ENCODE measurements at places on chromosomes 11 and 22.

GRCh38 chr22:17117400-17117799 lies 3.8 kb downstream of the TMEM121B start:
- DNase-seq, result no peak

GRCh38 chr22:46596819-46597218 lies 23.4 kb upstream of the GRAMD4 start:
- DNase-seq, result no peak

DNA sequence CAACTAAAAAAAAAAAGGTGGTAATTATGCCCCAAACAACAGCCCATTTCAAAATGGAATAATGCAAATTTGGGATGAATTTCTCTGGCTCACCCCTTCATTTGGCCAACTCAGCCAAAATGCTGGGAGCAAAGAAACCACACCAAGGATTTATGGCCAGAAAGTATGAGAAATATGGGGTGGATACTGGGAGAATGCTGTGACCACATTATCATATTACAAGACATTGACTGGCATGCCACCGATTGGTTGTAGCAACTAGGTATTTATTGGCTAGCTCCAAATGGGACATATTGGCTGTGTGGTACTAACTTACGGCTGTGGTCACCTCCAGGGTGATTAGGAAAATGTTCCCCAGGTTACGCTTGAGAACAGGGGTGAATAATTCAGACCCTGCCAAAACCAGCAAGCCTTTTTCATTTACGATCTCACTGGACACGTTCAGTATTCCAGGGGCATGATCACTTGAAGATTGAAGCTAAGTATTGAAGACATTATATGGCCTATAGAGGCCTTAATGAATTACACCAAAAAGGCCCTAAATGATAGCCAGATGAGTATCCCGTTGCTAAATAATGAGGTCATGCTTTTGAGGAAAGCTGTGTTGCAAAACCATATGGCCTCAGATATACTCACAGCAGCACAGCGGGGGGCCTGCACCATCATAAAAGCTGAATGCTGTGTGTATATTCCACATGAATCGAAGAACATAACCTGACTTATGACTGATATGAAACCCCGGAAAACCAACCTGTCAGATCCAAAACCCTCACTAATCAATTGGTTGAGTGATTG lies 3.8 kb upstream of the FDX1 start:
- no peak for DNase-seq

- no peak for DNase-seq
These were observed 5.5 kb downstream of the CEP57 start for GRCh38 chr11:95795627-95796295.

GRCh38 chr11:101726988-101727387 lies 143.2 kb upstream of the TRPC6 start:
- no peak for DNase-seq

- no peak for DNase-seq
These were observed 12.7 kb downstream of the DUSP8 start for GRCh38 chr11:1559111-1559951.

GRCh38 chr22:47067911-47068625 lies 305.6 kb downstream of the TBC1D22A start:
- DNase-seq, result no peak

DNA sequence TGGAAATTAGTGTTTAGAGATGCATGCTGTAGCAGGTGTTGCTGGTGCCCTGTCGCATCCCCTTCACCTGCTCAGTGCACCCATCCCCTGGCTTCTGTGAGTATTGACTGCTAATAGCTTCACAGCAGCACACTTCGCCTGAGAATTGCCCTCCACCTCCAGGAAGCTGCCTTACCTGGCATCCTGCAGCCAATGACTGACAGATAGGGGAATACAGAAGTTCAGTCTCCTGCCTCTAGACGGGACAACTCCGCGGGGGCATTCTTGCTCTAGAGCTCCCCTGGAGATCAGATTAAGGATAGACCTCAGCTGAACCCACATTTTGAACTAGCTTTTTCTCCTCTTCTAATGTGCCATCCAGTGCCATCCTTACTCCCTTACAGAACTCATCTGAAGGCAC lies 9.3 kb upstream of the CD3E start:
- DNase-seq, result no peak

- no peak for DNase-seq
These were observed 145.4 kb downstream of the NECTIN1 start for GRCh38 chr11:119583585-119583984.

DNA sequence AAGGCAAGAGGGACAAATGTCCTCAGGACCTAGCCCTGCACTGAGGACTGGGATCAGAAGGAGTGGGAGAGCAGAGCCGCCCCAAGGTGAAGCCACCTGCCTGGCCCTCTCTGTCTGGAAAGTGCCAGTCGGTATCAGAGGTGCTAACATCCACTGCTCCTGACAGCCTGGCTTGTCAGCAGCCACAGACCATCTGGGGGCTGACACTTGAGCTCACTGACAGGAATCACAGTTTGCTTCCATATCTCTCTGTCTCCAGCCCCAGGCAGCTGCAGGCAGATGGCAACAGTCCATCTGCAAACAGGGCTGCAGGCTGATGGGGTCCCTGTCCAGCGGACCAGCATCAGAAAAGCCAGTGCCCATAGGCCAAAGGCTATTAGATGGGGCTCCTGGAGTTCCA lies 5.5 kb downstream of the OPCML start:
- DNase-seq, result no peak

DNA sequence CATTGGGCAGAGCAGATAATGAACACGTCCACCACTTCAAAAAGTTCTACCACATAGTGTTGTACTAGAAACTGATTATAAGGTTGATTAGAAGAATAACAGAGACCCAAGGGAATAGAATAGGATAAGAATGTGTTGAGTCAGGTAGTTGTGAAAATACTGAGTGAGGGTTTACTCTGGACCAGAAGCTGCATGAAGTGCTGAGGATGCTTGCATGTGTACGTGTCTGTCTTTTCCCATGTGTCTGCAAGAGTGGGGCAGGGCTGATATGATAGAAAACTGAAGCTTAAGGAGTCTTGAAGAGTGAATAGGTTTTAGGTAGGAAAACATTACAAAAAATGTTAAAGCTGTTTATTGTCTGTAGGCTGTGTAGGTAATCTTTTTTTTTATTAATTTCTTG lies 20.6 kb downstream of the TRPC6 start:
- DNase-seq, result no peak

DNA sequence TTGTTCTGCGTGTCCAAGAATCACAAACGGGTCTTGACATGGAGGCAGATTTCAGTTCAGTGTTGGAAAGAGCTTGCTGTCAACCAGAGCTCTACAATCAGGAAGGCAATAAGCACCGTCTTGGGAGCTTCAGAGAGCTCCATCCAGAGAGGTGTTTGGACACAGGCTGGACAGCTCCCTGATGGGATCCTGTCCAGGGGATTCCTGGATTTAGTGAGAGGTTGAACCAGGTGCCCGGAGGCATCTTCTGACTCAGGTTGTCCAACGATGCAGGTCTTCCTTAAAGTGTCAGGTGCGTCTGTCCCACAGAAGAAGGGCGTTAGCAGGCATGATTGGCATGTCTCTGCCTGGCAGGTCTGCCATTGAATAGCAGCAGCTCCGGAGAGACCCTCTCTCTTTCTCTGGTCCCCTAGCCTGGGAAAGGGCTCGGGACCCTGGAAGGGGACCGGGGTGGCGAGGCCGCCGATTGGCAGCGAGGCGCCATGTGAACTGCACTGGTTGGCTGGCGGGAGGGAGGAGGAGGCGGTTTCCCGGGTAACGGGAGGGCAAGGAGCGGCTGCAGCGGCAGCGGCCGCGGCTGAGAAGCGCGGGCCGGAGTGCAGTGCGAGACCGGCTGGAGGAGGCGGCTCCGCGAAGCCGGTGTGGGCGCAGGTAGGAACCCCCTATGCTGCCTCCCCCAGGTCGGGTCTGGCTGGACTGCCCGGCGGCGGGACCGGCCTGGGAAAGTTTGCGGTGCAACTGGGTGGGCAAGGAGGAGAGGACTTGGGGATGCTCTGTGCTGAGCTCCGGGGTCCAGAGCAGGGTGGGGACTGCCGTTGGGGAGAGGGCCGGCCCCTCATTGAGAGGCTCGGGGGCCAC lies 104.1 kb upstream of the E2F8 start:
- DNase-seq, result no peak

DNA sequence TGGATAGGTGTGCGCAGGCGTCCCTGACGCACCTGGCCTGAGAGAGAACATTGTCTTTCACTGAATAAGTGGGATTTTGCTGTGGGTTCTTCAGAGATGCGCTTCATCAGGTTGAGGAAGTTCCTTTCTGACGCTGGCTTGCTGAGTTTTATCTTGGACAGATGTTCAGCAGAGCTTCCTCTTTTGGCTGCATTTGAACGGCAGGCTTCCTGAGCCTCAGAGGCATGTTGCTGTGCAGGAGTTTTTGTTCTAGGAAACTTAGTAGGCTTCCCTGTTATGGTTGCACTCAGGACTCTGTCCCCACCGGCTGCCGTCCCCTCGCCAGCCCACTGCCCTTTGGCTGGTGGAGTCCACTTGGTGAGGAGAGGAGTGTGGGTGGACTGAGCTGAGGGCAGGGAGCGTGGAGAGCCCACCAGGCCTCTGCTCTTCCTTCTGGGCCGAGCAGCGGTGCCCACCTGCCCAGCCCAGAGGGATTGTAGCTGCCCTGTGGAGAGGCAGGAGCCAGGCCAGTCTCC lies 17.2 kb downstream of the FRMD8 start:
- DNase-seq, result no peak

DNA sequence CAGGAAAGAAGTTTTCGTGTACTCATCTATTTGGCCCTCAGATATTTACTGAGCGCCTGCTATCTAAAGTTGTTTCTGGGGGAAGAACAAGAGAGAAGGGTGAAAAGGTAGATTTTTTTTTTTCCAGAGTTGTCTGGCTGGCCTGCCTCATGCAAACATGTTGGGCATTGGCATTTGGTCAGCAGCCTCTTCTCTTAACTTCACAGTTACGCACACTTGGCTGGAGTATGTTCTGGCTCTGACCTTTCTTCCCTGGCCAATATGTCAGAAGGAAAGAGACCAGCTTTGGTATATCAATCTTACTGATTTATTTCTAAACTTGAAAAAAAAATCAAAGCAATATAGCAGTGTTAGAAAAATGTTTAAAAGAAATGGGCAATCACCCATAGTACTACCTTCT lies 54.2 kb upstream of the GRAMD1B start:
- DNase-seq, result no peak

GRCh38 chr22:21834869-21835268 lies 32.6 kb downstream of the MAPK1 start:
- no peak for DNase-seq

DNA sequence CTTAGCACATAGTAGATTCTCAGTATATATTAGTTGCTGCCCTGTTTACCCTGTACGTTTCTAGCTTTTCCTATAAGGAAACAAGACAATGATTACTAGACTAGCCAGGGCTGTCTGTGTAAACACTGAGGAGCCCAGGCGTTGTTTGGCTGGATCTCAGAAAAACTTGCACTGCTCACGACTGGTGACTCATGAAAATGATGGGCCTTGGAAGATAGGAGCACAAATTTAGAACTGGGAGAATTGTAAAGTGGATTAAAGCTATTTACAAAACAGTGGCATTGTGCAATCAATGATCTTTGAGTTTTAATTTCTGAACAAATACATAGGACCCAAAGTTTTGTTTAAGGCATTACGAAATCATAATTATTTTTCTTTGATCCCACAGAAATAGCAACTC lies 276.9 kb downstream of the FAM76B start:
- no peak for DNase-seq

- DNase-seq, result no peak
These were observed at the start of gene C1QTNF5 for GRCh38 chr11:119340335-119341221. C1QTNF5 (minus strand) TSS chr11:119340883; CDS start chr11:119340397, 486 bp downstream.

DNA sequence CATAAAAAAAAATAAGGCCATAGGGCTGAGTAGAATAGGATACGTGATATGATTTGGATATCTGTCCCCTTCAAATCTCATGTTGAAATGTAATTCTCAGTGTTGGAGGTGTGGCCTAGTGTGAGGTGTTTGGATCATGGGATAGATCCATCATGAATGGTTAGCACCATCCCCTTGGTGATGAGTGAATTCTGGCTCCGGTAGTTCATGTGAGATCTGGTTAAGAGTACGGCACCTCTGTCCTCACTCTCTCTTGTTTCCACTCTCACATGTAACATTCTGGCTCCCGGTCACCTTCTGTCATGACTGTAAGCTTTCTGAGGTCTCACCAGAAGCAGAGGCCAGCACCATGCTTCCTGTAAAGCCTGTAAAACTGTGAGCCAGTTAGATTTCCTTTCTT lies 45.5 kb downstream of the RAB30 start:
- DNase-seq, result no peak

GRCh38 chr11:21564095-21564494 lies 628.8 kb upstream of the ANO5 start:
- DNase-seq, result no peak

DNA sequence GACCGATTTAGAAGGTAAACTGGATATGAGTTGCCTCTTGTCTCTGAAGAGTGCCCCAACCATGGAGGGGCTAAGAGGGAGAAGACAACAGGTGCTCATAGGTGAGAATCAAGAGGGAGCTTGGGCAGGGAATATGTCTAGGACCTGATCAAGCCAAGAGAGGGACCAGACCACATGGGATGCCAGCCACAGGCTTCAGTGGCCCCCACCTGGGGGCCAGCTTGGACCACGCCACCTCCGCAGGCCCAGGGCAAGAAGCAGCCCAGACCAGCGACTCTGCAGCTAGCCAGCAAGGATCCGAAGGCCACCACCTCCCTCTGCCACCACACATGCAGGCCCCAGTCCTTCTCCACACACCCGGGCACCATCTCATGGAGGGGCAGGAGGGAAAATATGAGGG lies 92.5 kb upstream of the LDLRAD3 start:
- DNase-seq, result no peak

DNA sequence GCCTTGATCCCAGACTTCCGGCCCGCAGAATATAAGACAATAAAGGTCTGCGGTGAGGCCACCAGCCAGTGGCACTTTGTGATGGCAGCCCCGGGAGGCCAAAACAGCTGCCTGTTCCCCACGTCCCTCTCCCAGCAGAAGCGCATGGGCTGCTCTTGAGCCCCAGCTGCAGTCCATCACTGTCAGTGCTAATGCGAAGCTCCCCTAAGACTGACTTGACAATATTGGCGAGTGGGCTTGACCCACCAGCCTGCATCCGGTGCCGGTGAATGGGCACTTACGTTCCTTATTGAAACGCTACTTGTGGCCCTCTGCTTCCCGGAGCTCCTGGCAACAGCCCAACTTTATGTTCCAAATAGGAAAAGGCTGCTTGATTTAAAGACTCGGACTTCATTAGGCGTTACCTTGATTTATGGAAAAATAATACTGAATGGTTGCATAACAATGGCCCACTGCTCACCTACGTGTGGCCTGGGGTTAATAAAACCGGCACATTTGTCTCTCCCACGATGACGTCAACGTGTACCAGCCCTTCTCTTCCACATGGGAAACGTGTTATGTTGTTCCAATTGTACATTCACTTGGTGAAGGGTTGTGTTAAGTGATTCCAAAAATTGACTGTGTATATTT lies 93.4 kb upstream of the SEPTIN5 start:
- DNase-seq, result no peak

Data from cortex of kidney (tissue), 1 donor.